ENCODE measurements at places on chromosomes 7 and 10.

DNA sequence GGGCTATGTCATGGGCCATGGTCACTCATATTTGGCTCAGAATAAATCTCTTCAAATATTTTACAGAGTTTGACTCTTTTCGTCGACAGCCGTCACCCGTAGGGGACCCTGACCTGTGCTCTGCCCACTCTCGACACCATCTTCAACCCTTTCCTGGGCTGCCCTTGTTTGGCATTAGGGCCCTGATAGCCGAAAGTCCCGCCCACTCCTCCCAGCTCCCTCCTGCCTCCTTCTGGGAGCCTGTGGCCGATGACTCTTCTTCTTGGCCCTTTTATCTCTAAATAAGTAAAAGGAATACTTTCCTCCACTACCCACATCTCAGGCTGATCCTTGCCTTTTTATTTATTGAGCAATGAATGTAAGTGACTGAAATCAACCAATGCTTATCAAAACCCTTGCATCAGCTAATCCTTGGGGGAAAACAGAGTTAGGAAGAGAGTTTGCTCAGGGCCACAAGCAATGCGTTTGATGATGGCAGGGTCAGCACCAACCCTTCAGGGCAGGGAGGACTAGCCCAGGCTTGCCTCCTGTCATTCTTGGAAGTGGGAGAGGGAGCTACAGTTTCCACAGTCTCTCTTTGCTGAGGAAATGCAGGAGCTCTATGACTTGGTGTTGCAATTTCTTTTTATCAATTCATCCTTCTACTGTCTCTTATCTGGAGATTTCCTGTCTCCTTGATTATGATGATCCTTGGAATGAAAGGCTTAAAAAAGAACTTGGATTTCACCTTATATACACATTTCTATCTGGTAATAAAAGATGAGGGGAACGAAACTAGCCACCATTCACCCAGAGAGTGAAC lies 218.2 kb upstream of the PODXL start:
- DNase-seq = no peak

DNA sequence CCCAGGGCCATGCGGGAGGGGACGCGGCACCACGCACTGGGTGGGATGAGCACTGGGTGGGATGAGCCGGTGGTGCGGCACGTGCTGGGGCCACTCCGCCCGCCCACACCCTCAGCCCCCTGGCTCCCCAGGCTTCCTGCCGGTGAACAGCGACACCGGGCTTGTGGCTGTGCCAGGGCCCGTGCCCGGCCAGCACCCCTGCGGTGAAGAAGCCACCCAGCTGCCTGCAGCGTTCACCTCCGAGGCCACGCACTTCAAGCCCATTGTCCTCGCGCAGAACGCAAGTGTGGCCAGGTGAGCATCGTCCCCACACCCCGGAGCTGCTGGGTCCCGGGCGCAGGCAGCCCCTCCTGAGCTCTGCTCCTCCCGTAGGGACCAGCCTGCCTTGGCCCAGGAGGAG lies 31.8 kb upstream of the UTF1 start:
- no peak for DNase-seq

GRCh38 chr10:21363092-21363730 lies 162.3 kb downstream of the SKIDA1 start:
- no peak for DNase-seq

GRCh38 chr10:2280713-2281300 lies 543.5 kb upstream of the ADARB2 start:
- DNase-seq = no peak

- no peak for DNase-seq
Measured at GRCh38 chr10:90935581-90936275, 14.8 kb upstream of the ANKRD1 start.

GRCh38 chr7:101598422-101598985 lies 30.6 kb downstream of the MYL10 start:
- no peak for DNase-seq

- DNase-seq = no peak
Measured at GRCh38 chr10:15856328-15857015, 3.8 kb downstream of the MINDY3 start.

DNA sequence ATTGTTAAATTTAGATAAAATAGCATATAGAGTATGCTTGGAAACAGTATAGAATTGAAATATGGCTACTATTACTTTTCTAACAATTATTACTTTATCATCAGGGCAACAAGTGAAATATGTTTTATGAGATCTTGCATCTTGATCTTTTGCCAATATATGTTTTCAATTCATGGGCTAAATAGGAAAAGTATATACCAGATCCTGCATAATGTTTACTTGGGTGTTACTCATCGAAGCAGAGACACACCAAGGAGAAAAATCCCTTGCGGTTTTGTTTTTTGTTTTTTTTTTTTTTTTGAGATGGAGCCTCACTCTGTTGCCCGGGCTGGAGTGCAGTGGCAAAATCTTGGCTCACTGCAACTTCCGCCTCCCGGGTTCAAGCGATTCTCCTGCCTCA lies 541.4 kb downstream of the SUGCT start:
- no peak for DNase-seq

- no peak for DNase-seq
Measured at GRCh38 chr7:141641876-141642275, 60.1 kb downstream of the DENND11 start.

GRCh38 chr10:49335364-49335972 lies 36.5 kb downstream of the C10orf71 start:
- no peak for DNase-seq

GRCh38 chr7:157372300-157373232 lies 35.8 kb downstream of the DNAJB6 start:
- DNase-seq = no peak

DNA sequence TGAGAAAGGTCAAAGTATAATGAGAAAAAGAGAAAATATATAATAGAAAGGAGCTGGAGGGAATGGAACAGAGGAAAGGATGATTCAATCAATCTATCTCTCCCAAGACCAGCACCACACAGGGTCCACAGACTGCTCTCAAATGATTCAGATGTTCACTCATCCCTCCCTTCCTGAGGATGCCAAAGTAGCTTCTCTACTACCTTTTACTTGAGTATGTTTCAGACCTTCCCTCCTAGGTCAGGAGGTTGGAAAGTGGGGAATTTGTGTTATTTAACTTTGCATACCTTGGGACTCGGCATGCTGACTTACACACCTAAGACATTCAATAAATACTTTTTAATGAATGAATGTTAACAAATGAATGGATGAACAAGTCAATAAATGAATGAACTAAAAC lies 30.6 kb downstream of the CPVL start:
- DNase-seq = no peak

GRCh38 chr10:75717126-75717916 lies 285.9 kb downstream of the LRMDA start:
- no peak for DNase-seq

GRCh38 chr7:78437118-78437517 lies 638.5 kb downstream of the PHTF2 start:
- DNase-seq = no peak

GRCh38 chr10:122342293-122343134 lies 32.0 kb upstream of the PLEKHA1 start:
- peak; percentile 14 for DNase-seq

GRCh38 chr10:90047243-90047729 lies 345.9 kb downstream of the KIF20B start:
- DNase-seq = no peak

DNA sequence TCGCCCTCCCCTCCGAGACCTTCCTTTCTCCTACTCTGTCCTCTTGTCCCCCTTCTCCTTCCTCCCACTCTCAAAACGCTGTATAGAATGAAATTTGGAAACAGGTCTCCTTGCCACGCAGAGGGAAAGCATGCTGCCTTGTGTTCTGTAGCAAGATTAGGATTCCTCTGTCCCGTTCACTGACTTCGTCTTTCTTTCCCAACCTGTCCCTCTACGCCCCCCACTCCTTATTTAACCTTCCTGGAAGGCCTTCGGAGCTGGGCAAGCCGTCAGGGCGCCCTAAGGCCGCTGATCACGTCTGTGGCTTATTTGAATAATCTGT lies 1.3 kb downstream of the HOXA9 start:
- DNase-seq = no peak

- no peak for DNase-seq
Measured at GRCh38 chr7:88758381-88759229, 895 bp upstream of the ZNF804B start.

- no peak for DNase-seq
Measured at GRCh38 chr10:93917821-93918220, 24.0 kb downstream of the SLC35G1 start.

DNA sequence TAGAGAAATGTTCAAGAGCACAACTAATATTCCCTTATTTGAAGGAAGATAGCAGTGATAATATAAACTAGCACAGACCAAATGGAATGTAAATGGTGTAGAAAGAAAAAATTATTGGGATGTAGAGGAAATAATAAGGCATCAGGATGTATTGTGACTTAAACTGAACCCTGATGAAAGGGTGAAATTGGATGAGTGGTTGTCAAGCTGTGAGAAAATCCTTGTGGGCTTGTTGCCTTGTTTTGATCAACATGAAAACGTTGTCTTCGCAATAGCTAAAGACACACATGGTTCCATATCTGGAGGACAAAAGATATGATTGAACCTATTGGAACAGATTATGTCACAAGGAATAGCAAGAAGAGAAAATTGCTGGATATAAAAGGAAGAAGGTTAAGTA lies 40.3 kb upstream of the CNTNAP2 start:
- no peak for DNase-seq

GRCh38 chr7:150949564-150949963 lies 28.6 kb downstream of the KCNH2 start:
- DNase-seq = no peak

- DNase-seq = no peak
Measured at GRCh38 chr7:121449735-121450240, 53.7 kb upstream of the FAM3C start.

GRCh38 chr10:95691281-95691680 lies 2.4 kb downstream of the TCTN3 start:
- no peak for DNase-seq

- no peak for DNase-seq
Measured at GRCh38 chr10:71975871-71976725, 11.9 kb downstream of the CHST3 start.

DNA sequence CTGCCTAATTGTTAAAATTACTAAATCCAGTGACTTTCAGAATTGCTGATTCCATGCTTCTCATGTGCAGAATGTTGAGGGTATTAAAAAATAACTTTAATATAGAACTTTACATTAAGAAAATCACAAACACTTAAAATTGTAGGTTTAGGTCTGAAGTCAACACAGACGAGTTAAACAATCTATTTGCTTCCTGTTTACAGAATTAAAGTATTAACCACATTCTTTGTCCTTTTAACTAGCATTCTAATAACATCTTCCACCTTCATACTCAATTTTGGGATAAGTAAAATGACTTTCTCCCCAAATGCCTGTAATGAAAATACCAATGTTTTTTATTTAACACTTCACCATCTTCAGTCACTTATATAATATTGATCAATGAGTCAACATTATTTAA lies 2.2 kb downstream of the ITGB1 start:
- DNase-seq = no peak

DNA sequence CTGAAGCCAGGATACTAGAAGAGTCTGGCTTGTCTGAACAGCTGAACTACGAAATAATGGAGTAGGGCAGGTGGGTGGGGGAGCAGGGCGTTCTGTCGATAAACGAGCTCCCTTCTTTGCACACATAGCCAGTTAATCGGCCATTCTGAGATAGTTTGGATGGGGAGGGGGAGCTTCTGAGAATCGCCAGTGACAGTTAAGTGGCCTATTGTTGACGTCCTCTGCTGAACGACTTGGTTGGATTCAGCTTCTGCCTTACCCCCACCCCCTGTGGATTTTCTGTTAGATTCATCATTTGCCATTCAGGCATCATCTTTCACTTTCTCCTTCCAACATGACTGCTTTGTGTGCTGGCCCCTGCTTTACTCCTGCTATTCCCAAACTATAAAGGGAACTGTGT lies 520 bp downstream of the CPA5 start:
- DNase-seq = no peak

DNA sequence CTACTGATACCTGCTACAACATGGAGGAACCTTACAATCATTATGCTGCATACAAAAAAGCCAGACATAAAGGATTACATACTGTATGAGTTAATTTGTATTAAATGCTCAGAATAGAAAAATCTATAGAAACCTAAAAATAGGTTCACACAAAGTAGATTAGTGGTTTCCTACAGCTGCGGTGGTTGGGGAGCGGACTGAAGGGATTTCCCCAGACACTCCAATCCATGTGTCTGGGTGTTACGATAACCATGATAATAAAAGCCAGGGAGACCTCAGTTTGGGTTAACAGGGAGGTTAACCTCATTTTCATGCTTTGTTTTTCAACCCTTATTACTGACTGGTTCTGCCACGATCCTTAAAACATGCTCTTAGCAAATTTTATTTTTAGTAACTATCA lies 355.9 kb downstream of the KCNMA1 start:
- no peak for DNase-seq

- no peak for DNase-seq
Measured at GRCh38 chr10:61187601-61188000, 243.6 kb upstream of the RHOBTB1 start.

DNA sequence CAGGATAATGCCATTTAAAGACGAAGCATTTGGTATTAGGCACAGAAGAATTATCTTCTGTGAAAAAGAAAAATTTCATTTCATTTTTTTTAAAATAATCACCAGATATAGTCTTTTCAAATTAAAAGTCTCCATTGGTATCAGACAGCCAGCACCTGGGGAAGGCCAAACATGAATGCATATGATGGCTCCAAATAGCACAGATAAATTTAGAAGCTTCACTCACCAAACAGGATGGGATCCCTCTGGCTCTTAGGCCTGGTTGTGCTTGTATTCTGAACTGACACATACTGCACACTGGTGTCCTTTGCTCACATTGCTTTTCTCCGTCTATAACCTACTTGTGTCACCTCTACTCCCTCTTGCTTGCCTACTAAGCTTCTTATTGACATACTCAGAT lies 169.5 kb upstream of the CHRM2 start:
- no peak for DNase-seq

DNA sequence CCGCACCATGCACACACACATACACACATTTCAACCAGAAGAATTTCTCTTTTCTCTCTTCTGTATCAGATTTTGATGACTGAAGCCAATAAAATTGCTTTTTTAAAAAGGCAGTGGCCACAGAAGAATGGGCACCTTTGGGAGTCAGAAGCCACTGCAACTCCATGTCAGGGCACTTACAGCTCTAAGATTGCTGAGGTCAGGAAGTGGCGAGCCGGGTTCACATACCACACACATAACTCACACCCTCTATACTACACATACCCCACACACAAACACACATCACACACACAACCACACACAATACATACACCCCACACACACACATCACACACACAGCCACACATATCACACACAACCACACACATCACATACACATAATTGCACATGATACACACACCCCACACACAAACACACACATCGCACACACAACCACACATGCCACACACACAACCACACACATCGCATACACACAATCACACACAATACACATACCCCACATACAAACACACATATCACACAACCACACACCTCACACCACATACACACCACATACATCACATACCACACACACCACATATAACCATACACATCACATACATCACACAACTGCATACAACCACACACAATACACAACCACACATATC lies 31.2 kb downstream of the GPRIN2 start:
- DNase-seq = no peak

DNA sequence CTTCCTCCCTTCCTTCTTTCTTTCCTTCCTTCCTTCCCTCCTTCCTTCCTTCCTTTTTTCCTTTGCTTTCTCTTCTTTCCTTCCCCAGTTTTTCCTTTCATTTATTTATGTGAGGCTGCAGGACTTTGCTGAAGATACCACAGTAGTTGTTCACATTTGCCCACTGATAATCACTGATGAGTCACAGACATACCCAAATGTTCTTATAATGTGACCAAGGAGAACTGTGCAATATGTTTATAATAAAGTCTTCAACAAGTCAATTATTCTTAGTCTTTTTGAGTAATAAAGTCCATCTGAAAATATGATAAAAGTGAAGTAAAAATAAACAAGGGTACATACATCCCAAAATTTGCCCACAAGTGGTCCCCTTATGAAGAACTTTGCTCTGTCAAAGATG lies 159.7 kb downstream of the GNAI1 start:
- DNase-seq = no peak
